Activated CD4-positive, alpha-beta memory T cell treated with anti-CD3 and anti-CD28 coated beads for 36 hours (primary cell): ENCODE measurements at places on chromosomes 16 and 17.

- no peak for DNase-seq
Measured at GRCh38 chr17:69592692-69593350, 178.3 kb downstream of the MAP2K6 start.

DNA sequence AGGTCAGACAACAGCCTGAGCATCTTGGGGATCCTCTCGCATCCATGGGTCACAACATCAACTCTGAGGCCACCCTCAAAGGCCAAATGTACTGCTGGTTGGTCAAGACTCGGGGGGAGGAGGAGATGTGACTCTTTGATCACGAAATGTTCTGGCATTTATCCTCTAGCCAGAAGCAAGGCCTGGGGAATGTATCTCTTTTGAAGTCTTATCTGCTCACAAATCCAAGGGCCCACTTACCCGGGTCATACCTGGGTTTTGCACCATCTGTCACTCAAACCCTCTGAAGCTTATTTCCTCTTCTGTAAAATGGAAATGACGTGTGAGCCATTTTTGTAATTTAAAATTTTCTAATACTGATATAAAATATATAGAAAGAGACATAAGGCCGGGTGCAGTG lies 13.2 kb downstream of the CA7 start:
- no peak for DNase-seq

- DNase-seq = no peak
Measured at GRCh38 chr16:17801068-17801467, 330.3 kb upstream of the XYLT1 start.

DNA sequence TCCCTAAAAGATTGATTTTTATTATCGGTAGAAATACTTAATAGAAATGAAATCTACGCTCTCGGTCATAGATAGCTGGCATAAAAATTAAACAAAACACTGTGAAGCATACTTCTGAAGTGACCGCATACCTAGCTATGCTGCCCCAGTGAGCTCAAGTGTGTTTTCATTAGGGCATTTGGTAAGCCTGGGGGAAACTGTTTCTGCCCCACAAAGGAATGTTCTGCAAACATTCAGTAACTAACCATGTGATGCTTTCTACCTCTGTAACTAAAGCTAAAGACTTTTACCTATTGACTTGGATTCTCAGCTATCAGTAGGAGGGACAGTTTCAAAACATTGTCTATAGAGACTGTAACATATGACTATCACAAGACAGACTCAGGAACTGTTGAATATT lies 93.5 kb upstream of the HSBP1 start:
- DNase-seq = no peak

DNA sequence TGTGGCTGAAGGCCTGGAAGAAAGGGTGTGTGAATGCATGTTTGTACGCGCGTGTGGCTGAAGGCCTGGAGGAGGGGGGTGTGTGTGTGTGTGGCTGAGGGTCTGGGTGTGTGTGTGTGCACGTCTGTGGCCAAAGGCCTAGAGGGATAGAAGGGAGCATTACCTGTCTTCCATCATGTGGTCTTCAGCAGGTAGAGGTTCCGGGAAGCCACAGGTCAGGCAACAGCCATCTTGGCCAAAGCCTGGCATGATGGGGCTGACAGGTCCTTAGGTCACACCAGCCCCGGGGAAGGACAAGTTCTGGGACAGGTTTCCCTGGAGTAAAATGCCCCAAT lies 5.2 kb downstream of the LITAFD start:
- no peak for DNase-seq

DNA sequence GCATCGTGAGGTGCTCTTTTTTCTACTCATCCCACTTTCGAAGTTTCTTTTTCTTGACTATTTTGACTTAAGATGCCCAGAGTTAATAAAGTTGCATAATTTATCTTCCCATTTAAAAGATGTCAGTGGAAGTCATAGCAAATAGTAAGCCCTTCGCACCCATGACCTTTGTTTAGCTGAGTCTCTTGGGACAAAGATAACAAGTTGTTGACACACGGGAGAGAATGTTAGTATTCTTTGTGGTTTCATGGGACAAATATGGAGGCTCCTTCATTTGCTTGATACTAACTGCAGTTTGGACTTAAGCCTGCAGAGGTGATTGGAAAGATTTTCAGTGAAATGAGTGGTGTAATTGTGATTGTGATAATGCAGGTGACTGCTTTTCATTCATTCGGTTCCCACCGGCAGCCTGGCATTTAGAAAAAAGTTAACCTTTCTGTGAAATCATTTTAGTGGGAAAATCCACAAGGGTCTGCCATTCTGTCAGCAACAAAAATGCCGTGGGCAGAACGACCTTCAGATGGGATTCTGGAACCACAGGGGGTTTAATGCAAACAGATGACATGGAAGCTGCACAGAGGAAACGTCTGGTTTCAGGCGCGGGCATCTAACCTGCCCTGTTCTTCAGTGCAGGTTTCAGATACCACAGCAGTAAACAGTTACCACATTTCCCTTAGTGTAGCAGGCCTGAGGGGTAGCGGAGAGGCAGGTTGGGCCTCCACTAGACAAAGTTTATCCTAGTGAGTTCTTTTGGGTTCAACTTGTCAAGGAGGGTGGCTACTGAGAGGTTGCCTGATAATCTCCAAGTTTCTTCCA lies 123.0 kb downstream of the RPTOR start:
- DNase-seq = peak; percentile 30

DNA sequence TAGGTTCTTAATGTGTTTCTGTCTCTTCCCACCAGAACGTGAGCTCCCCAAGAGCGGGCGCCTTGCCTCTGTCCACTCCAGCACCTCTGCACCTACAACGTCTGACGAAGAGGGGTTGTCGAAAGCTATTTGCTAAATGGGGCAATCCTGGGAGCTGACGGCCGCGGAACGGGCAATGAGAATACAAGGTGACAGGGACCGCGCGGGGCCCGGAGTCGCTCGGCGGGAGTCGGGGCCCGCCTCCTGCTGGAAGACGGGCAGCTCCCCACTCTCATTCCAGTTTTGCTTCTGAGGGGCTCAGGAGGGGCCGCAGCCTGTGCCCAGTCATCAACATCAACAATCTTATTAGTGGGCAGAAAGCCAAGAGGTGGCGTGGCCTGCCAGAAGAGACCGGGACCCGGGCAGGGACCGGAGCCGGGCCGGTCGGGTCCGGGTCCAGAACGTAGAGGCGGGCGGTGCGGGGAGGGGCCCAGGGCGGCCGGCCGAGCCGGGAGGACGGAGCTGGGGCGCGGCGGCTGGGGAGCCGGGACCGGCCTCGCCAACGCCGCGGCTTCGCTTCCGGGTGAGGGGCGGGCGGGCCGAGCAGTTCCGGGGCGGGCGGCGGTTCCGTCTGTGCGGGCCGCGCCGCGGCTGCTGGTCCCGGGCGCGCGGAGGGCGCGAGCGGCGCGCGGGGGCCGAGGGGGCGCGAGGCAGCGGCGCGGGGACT lies at the start of gene MOSMO:
TSS of gene MOSMO (plus strand) at position 603 of the 706 bp plus-strand sequence. CDS start 191 bp downstream, outside the sequence.
- peak; percentile 74 for DNase-seq

- DNase-seq = no peak
Measured at GRCh38 chr16:86432048-86432447, 78.3 kb upstream of the FOXF1 start.

GRCh38 chr16:67013233-67013822 lies 15.6 kb upstream of the CBFB start:
- DNase-seq = no peak

- no peak for DNase-seq
Measured at GRCh38 chr17:9768381-9768934, 22.9 kb downstream of the DHRS7C start.

DNA sequence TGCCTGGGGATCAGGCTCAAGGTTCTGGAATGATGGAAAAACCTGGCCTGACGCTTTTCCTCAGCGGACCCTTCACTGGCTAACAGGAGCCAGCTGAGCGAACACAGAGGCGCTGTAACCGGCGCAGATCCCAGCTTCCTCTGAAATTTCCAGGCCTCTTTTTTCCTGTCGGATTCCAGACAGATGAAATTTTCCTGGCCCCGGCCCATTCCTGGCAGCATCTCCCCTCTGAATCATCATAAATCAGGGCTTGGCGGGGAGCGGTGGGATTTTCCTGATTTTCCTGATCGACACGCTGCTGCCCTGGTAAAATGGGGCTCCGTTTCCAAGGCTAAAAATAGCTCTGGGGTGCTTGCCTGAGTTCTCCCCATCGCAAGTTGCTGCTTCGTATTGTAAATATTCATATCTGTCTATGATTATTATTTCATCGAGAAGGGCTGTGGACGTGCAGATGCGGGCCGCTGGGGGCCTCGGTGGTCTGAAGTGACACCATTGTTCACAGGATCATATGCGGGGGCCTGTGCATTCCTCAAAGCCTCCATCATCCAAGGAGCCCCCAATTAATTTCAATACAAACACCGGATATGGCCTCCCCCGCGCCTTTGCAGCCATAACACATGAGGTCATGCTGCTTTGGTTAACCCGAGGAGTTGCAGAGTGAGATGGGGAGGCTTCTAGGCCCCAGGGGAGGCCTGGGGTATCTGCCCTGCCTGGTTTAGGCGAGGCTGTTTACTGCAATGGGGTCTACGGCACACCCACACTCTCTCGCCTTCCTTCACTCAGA lies 45.8 kb upstream of the ETV4 start:
- DNase-seq = no peak

DNA sequence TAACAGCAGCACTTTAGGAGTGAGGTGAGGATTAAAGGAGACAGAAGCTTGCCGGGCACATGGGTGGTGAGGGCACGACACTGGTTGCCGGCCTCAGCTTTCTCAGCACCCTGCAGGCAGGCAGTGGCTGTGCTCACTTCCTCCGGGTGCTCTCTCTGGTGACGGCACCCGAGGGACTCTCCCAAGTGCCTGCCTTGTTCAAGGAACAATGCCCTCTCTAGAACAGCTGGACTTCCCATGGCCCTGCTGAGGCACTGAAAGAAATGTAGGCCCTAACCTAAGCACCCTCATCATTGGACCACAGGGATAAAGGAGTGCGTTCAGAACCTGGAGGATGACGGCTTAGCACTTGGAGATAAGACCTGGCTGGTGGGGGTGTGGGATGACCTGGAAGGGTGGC lies 72.7 kb downstream of the N4BP1 start:
- no peak for DNase-seq

- DNase-seq = no peak
Measured at GRCh38 chr17:7613769-7614424, 800 bp downstream of the FXR2 start.

DNA sequence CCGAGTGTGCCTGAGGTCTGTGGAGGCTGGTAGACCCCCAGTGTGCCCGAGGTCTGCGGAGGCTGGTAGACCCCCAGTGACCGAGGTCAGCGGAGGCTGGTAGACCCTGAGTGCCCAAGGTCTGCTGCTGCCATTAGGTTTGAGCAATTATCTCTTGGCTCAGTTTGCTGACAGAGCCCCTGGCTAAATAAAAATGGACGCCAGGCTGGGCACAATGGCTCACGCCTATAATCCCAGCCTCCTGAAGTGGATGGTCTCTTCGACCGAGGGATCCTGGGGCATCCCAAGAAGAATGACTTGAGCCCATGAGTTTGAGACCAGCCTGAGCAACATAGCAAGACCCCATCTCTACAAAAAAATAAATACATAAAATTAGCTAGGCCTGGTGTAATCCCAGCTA lies 98.7 kb upstream of the ZNF469 start:
- no peak for DNase-seq
